ENCODE measurements at places on chromosomes 6 and 20.
A peak's percentile ranks its signal among the peaks of the same experiment; 100 is the strongest.

- no peak for DNase-seq
These were observed 41.9 kb upstream of the TMEM170B start for GRCh38 chr6:11495565-11496145.

DNA sequence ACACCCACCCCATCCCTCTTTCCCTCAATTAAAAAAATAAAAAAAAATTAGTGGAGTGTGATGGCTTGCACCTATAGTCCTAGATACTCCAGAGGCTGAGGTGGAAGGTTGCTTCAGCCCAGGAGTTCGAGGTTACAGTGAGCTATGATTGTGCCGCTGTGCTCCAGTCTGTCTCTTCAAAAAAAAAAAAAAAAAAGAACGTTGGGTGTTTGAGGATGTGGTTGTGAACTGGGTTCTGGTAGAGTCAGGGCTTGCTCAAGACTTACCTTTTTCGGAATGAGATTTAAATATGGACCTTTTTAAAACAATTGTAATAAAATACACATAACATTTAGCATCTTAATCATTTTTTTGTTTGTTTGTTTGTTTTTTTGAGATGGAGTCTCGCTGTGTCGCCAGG is 211.9 kb downstream of the OR2B2 start:
- no peak for DNase-seq

GRCh38 chr6:40509086-40509485 is 78.1 kb downstream of the LRFN2 start:
- DNase-seq, result no peak

- DNase-seq, result peak; percentile 40
These were observed 103.9 kb downstream of the ESR1 start for GRCh38 chr6:151911401-151911800.

GRCh38 chr6:165091121-165091785 is 218.2 kb downstream of the C6orf118 start:
- DNase-seq, result no peak

- peak; percentile 54 for DNase-seq
These were observed 109.4 kb upstream of the EMILIN3 start for GRCh38 chr20:41476013-41476441.

DNA sequence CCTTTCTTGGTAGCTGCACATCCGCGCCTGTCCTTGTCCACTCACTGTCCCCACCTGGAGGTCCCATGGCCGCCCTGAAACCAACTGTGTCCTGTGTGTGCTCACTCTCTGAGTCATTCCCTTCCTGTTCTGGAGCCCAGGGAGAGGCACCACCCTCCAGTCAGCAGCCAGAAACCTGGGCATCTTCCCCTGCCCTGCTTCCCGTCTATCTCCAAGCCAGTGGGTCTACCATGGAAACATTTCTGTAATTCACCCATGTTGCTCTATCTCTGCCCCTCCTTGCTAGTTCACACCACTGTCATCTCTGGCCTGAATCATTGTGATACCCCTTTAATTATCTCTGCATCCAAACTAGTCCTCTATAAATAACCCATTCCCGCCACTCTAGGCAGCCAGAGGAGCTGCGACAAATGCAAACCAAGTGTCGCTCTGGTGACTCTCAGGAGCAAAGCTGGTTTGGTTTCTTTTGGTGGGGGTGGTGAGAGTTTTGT is 28.8 kb upstream of the SYNJ2 start:
- no peak for DNase-seq

GRCh38 chr6:24539416-24539815 is 44.6 kb downstream of the ALDH5A1 start:
- DNase-seq, result no peak

- DNase-seq, result no peak
These were observed 221.7 kb upstream of the TAB2 start for GRCh38 chr6:149095842-149096241.

- no peak for DNase-seq
These were observed 159.2 kb upstream of the CST7 start for GRCh38 chr20:24789877-24790276.

- DNase-seq, result no peak
These were observed 650.7 kb downstream of the KIF16B start for GRCh38 chr20:15922556-15922955.

- DNase-seq, result no peak
These were observed 395.3 kb downstream of the CD109 start for GRCh38 chr6:74091136-74091793.

GRCh38 chr20:31633339-31633914 is 4.3 kb upstream of the COX4I2 start:
- no peak for DNase-seq

DNA sequence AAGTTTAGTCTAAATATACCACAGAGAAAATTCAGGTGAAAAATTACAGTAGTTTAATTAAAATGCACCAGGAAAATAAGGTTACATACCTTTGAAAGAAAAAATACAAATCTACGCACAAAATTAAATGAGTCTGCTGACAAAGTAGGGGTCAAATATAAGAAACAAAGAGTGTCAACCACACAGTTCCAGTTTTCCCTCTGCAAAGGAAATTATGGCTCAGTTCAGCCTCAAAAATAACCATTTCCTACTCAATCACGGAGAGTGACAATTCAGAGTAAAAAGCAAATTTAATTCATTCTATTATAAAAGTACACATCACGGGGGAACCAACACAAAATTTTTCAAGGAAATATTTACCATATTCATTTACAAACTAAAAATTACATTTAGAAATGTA is 124.8 kb downstream of the PTPRK start:
- DNase-seq, result no peak

DNA sequence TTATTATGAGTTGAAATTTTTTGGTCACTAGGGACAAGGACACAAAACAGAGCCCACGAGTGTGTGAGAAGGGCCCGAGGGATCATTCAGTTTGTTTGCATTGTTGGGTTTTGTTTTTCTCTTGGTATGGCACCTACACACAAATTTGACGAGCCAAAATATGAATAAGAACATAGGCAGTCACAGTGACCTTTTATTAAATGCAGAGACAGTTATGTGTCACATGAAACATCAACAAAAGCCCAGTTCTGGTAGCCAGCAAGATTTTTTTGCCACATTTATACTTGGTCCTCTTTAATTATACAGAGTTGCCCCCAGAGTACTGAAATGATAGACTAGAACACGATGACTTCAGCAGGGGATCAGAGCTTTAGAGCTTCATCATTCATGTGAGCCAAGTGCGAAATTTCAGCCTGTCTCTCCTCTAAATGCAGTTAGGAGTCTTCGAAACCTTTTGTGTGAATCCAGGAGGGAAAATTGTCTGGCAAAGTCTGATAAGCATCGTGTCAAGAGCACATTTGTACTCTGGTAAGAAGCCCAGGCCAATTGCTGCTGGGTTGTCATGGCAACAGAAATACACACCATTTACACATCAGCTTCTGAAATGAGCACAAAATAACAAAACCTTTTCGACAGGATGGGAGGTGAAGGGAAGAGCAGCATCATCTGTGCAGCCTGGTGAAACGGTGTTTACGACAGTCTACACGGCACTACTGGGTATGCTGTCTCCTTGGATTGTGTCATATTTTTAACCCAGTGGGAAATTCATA is 79.2 kb upstream of the RIPOR2 start:
- no peak for DNase-seq

DNA sequence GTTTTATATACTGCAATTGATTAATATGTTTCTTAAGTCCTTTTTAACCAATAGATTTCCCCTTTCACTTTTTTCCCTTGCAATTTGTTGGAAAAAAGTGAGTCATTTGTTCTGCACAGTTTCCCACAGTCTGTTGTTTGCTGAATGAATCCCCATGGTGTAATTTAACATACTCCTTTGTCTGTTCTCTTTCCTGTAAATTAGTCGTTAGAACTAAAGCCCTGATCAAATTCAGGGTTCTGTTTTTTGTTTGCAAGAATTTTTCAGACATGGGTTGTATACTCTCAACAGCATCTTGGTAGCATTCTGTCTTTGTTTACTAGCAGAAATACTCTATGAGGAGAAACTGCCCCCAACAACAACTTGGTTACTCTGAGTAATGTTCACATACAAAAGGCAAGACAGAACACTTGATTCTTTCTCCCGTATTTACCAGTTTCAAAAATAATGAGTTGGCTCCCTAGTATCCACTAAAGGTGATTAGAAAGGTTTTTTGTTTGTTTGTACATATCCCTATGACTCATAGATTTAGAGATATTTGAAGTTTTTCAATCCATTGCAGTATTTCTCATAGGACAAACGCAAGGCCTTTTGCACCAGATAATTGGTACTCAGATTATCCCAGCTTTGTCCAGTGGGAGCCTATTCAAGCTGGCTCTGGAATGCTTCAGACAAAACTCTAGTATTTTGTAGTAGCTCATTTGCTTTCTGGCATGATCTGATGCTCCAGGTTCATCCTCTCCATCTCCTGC is 16.5 kb downstream of the BLOC1S5 start:
- DNase-seq, result no peak

- peak; percentile 96 for DNase-seq
These were observed 14.2 kb downstream of the TRAF3IP2 start for GRCh38 chr6:111591370-111591900.

- DNase-seq, result no peak
These were observed 152.4 kb downstream of the BCAS1 start for GRCh38 chr20:53918020-53918311.

- DNase-seq, result no peak
These were observed 286.3 kb downstream of the CDH26 start for GRCh38 chr20:60244373-60245146.

GRCh38 chr6:101826269-101826668 is 432.8 kb downstream of the GRIK2 start:
- no peak for DNase-seq

DNA sequence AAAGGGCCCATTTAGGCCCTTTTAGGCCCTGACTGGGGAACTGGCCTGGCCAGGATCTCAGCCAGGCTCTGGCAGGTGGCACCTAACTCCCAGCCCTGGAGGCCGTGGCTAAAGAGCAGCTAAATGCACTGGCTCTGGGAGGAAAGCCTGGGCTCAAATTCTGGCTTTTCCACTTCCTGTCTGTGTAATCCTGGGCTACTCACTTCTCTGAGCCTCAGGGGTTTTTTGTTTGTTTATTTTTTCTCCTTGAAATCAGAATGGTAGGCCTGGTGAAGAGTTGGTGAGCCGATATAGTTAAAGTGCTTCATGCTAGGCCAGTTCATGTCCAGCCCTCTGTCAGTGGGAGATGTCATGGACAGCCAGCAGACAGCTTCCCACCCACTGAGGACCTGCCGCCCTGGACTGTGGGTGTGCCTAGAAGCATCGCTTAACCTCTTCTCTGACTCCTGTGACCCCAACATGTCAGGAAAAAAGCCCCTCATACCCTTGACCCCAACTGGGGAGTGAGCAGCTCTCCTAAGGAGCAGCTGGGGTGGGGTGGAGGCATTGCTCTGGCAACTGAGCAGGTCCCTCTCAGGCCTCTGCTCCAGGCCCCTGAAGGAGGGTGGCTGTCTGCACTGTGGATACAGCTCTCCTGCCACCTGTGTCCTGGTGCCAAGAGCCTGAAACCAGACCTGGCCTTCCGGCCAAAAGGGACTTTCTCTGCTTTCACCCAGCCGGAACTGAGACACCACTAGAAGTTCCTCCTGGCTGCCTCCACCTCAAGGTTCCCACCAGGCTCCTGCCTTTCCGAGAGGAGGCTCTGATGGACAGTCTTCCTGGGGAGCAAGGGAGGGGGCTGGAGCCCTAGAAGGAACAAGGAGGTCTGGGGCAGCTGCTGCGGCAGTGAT is 57.2 kb upstream of the MYL9 start:
- DNase-seq, result no peak

- DNase-seq, result no peak
These were observed 30.7 kb downstream of the CDK19 start for GRCh38 chr6:110784610-110784979.

DNA sequence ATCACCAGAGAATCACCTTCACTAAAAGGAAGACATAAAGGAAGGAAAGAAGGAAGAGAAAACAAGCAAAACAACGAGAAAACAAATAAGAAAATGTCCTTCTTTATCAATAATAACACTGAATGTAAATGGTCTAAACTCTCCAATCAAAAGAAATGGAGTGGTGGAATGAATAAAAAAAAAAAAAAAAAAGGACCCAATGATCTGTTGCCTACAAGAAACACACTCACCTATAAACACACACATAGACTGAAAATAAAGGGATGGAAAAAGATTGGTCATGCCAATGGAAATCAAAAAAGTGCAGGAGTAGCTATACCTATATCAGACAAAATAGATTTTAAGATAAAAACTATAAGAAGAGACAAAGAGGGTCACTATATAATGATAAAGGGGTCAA is 30.2 kb upstream of the HLA-E start:
- DNase-seq, result no peak

DNA sequence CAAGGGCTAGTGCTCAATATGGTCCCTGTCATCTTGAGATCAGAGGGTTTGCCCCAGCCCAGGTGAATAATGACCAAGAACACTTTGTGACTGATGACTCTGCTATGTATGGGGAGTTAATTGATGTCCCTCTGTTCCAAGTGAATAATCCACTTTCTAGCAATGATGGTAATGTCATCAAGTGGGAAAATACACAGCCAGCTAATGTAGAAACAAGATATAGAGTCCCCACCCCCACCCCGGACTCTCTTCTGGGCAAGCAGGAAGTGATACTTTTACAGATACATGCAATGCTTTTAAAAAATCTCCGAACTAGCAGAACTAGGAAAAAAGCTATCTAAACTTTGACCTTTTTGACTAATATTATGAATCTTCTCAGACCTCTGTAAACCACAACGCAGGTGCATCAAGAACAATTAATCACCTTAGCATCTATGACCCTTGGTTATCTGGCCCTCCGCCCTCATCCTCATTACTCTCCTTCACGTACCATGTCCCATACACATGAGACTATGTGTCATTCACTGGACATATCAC is 30.5 kb downstream of the CNR1 start:
- DNase-seq, result no peak

GRCh38 chr6:165480916-165481315 is 171.5 kb upstream of the C6orf118 start:
- DNase-seq, result no peak

DNA sequence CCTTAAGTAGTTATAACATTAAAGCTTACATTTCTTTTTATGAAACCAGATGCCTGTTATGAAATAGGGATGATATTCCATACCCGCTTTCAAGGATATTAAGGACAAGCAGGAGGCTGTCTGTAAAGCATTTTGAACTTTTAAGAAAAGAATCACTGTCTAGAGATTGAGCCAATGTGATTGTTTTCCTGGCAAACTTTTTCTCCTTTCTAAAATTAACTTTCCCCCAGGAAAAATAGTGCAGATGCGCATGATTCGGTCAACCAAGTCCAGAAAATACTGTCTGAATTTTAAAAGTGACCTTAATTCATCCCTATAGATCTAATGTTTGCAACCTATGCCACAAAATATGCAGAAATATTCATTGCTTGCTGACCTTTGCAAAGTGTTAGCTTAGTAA is 15.1 kb upstream of the DEK start:
- DNase-seq, result no peak

GRCh38 chr20:10581823-10582222 is 92.0 kb downstream of the JAG1 start:
- peak; percentile 58 for DNase-seq

- DNase-seq, result no peak
These were observed 14.2 kb upstream of the ATRN start for GRCh38 chr20:3456648-3457047.

GRCh38 chr6:159602431-159603041 is 90.5 kb downstream of the SOD2 start:
- no peak for DNase-seq

Data from foreskin keratinocyte (primary cell).